Activated CD4-positive, alpha-beta T cell treated with anti-CD3 and anti-CD28 coated beads, Interleukin-2, amount 50 U/mL, for 1 hour (primary cell): ENCODE measurements at places on chromosomes 16 and 17.
A peak's percentile ranks its signal among the peaks of the same experiment; 100 is the strongest.

DNA sequence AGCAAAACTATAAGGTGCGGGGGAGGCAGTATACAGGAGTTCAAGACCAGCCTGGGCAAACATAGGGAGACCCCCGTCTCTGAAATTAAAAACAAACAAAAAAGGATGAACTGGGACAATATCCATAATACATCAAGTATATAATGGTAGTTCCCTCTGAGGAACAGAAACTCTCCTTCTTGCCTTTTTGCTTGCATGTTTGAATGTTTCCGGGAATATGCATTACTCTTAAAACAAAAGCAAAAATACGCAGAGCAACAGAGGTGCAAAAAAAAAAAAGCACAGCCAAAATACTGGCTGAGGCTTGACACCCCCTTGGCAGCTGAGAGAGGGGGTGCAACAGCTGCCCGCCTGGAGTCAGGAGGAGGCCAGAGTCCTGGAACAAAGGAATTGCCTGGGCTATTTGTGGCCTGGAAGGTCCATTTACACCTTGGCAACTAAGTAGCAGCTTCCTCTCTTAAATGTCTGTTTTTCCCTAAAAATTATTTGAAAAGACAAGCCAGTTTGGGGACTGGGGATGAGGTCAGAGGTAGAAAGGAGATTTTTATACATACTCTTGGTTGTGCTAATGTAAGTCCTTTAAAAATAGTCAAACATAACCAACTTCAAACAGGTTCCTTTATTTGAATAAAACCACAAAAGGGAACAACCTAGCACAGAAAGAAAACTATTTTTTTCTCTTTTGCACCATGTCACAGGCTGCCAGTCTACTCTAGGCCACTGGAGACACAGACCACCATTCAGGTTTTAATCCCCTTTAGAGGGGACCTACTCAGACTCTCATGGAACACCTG lies 19.5 kb downstream of the USP7 start:
- no peak for DNase-seq

DNA sequence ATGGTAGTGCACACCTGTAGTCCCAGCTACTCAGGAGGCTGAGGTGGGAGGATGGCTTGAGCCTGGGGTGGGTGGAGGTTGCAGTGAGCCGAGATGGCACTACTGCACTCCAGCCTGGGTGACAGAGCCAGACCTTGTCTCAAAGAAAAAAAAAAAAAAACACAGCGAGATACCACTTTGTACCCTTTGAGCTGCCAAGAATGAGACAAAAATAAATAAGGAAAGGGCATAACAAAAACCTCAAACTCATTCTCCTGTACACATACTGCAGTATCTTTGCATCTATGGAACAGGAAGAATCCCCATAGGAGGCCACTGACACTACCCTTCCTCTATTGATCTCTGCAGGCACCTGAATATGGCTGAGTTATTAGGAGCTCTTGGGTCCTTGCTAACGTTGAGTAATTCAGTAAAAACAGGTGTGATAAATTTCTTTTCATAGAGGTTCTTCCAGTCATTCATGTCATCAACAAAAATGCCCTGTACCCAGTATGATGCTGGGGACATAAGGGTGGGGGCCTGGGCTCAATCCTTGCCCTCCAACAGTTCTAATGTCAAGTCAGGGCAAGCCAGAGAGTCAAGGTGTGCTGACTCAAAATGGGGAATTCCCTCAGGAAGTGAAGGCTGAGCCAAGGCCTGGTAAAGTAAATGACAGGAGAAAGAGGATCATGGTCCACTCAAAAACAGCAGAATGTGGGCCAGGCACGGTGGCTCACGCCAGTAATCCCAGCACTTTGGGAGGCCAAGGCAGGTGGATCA lies 26.9 kb downstream of the RANBP10 start:
- no peak for DNase-seq

DNA sequence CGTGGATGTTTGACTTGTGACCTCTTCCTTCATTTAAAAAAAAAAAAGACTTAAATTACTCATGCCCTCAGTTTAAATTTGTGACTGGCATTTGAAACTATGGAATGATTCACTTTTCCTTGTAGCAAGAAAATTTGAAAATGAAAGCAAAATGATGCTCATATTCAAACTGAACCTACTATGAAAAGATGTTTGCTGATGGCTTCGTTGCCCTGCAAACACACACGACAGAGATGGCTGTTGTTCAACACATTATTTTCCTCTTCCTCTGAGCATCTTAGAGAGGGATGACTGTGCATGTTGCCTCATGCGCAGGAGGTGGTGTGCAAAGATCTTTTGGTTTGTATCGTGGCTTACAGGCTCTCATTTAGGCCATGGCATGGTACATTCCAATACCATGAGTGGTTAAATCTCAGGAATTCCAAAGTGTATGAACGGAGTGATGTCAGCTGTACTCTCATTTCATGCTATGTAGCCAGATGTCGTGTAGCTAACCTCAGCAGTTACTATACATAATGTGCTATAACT lies 164.5 kb downstream of the PRKCA start:
- no peak for DNase-seq

GRCh38 chr16:68116256-68116867 lies 31.2 kb downstream of the NFATC3 start:
- no peak for DNase-seq

DNA sequence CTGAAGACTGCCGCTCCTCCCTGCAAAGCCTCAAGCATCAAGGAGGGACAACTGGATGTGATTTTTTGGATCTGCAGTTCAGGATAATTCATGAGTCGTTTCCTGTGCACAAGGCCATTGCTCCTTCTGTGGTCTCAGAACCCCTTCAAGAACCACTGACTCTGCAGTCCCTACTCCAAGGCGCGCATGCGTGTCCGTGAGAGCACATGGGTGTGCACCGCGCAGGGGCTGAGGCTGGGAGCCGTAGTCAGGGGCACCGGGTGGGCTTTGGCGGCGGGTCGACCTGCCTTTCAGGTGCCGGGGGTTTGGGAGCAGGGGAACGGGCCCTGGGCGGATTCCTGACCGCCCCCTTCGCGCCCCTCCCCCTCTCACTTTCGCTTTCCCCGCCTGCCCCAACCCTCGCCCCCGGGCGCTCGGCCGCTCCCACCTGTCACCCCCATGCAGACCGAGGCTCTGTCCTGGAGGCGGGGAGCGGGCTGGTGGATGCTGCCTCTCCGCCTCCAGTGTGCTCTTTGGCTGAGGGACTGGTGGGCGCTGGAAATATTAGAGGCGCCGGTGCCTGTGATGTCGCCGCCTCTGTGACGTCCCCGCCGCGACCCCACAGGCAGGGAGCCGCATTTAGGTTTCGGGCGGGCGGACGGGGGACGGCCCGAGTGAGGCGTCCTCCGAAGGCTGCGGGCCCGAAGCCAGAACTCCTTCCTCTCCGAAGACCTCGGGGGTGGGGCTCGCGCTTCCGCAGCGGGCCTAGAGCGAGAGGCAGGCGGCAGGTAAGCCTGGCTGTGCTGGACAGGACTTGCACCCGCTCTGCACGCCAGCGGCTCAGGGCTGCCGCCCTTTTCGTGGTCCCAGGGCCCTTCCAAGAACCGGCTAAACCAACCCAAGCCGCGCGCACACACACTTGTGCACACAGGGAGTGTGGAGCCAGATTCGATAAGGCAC lies at the start of gene SPATA32:
Gene SPATA32, minus strand, starts transcription at position 518 of the 939 bp plus-strand sequence. Its CDS starts 78 bp downstream, at position 440.
- DNase-seq = peak; percentile 62

DNA sequence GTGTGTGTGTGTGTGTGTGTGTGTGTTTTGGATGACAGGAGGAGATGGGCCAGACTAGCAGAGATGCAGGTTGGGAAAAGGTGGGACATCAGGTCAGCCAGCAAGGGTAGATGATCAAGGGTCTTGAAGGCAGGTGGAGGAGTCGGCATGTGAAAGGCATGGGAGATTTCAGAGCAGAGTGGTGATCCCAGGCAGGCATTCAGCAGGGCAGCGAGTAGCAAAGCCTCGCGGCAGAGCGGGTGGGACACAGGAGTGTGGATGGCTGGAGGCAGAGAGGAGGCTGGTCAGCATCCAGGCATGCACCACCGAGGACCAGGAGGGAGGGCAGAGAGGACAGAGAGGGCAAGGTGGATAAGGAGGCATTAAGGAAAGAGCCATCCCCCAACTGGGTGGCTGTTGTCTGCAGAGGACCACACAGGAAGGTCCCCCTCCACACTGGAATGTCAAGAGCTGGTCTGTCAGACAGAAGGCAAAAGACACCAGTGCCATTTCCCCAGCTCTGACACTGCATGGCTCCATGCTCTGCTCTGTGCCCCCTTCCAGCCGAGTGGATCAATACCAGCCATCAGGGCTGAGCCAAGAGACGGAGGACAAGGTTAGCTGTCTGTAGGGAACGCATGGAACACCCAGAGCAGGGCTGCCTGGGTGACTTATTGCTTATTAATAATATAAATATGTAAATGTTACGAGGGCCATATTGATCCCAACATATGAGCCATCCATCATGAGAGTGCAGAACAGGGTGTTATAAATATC lies 74.8 kb upstream of the RPL38 start:
- DNase-seq = no peak

DNA sequence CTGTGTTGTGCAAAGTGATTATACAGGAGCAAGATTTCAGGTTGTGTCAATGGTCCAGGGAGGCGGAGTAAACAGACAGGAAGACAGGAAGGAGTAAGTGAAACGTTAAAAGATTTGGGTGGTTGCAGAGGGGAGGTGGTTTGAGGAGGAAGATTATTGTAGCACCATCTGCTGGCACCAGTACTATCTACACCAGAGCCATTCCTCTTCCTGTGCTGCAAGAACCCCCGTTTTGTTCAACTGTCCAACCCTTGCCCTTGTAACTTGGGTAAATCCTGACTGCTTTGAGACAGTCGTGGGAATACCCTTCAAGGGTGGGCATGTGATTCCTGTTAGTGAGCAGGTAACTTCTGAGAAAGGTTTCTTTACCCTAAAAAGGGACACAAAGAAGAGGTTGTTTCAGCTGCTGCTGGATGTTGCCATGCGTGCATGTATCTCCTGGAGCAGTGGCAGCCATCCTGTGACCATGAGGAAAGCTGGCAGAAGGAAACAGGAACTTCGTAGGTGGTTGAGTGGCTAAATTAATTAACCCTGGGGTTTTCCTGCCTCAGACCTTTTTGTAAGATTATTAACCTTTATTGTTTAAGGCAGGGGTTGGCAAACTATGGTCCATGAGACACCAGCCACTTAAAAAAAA lies 124.1 kb downstream of the PRKCA start:
- DNase-seq = peak; percentile 22

DNA sequence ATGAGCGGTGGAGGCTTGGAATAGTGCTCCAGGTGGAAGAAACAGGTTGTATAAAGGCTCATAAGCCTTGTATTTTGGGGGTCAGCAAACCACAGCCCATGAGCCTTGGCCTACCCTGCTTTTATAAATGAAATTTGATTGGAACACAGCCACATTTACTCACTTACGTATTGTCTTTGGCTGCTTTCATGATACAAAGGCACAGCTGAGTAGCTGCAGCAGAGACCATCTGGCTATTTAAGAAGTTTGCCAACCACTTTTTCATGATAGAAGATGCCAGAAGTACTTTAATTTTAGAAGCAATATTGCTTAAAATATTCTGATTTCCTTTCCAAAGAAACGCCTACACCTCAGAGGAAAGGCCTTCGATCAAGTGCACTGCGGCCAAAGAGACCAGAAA lies 73.8 kb downstream of the C17orf58 start:
- no peak for DNase-seq

DNA sequence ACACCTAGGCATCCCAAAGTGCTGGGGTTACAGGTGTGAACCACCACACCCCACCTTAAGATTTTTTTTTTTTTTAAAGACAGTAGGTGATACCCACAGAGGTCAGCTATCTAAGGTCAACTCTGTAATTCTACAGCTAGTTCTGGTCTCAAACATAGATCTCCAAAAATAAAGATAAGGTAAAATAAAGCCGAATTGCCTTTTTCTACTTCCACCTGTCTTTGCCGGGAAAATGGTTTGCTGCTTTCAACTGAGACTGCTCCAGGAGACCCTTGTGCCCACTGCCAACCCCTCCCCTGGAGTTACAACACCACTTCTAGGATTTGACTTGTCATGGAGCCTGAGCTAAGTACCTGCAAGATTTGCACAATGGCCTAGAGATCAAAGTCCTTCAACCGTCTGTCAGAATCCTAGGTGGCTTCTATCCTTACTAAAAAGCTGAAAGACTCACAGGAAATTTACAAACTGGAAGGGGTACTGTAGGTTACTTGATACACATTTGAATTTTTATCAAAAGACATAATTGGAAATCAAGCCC lies 4.7 kb upstream of the CNOT1 start:
- no peak for DNase-seq

DNA sequence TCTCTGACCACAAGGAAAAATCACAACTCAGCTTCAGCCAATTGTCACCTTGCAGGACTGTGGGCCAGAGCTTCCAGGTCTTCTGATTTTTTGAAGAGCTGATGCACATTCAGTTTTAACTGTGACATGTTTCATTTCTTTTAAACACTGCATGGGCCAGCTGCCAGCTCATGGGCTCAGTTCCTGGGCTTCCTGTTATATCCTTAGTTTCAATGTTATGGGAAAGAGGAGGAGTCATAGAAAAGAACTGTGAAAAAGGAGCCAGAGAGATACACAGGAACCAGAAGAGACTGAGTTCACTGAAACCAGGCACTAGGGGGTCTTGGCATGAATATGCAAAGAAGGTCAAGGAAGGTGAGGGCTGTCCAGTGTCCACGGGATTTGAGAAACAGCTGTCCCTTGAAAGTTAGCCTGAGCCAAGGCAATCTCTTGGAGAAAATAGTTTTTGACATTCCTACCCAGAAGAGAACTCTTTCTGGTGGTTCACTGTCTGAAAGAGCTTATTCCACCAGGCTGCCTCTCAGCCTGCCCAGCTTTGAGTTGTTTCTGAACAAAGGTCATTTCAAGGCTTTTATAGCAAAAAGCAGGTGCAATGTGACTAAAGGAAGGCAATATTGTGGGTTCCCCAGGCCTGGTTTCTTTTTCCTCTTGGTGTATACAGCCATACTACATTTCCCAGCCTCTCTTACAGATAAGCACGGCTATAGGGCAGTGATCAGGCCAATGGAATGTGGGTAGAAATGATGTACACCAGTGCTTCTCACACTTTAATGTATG lies 10.5 kb downstream of the PDILT start:
- DNase-seq = no peak
